GM12864 (cell line): ENCODE measurements at places on chromosomes 3 and 15.

DNA sequence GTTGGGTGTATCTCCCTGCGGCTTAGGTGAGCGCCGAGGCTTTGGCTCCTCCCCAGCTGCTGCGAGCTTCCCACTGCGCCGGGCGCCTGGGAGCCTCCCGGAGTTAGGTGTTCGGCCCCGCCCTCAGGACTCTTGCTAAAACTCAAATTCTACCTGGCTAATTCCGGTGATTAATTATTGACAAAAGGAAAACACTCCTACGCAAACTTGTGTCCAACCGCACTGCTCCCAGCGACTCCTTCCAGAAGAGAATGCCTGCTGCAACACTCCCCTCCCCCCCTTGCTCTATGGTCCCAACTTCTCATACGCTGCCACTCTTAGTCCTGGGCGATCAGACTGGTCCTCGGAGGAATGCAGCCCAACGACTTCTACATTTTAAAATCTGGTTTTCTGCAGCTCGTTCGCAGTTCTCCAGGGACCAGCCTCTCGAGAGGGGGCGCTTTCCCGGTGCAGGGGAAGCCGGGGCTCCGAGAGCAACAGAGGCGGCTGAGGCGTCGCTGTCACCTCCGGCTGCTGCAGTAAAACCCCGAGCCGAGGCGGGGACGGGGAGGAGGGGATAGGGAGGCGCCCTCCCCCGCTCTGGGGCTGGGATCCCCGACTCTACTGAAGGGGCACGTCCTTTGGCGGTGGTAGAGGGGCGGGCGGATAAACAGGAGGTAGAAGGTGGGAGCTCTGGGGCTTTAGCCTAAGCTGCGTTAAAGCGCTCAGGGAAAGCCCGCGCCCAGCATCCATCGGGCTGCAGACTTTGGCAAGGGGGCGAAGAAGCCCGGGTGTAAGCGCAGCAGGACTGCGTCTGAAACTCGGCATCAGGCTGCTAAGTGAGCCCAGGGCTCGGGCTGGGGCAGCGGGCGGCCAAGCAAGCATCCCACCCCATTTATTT lies at the start of gene SPTSSB:
SPTSSB (minus strand) TSS at position 77 of the 880 bp plus-strand sequence. CDS start 25,194 bp downstream, outside the sequence.
- DNase-seq = no peak

GRCh38 chr3:77539014-77539413 lies 499.1 kb downstream of the ROBO2 start:
- DNase-seq = no peak

DNA sequence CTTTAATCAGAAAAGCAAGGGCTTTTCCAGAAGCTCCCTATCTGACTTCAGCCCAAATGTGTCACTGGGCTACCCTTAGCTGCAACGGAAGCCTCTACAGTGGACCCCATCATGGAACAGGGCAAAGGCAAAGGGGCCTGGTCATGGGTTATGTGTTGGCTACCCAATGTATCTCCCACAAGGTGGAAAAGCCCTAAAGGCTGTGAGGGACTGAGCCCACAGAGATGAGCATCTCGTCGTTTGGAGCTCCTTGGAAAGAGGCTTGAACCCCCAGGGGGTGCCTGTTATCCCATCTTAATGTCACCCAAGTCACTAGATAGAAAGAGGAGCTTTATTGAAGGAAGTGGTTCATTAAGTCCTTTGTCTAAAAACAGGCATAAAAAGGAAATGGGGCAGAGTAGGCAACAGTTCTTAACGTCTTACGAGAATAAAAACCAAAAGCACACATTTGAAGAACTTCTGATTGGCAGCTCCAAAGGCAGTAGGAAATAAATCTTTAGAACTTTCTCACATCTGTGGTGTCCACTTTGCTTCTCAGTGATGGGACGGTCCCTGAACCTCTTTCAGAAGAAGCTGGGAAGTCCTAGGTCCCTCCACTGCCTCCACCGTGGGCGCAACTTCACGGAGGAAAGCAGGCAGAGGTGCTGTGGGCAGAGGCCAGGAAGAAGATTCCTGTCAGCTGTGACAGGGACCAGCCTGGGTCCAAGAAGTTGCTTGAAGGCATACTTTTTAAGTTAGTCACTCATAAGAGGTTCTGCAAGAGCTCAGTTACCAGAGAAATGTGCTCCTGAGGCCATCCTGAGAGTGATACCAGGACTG lies 93.7 kb downstream of the MYLK start:
- no peak for DNase-seq

DNA sequence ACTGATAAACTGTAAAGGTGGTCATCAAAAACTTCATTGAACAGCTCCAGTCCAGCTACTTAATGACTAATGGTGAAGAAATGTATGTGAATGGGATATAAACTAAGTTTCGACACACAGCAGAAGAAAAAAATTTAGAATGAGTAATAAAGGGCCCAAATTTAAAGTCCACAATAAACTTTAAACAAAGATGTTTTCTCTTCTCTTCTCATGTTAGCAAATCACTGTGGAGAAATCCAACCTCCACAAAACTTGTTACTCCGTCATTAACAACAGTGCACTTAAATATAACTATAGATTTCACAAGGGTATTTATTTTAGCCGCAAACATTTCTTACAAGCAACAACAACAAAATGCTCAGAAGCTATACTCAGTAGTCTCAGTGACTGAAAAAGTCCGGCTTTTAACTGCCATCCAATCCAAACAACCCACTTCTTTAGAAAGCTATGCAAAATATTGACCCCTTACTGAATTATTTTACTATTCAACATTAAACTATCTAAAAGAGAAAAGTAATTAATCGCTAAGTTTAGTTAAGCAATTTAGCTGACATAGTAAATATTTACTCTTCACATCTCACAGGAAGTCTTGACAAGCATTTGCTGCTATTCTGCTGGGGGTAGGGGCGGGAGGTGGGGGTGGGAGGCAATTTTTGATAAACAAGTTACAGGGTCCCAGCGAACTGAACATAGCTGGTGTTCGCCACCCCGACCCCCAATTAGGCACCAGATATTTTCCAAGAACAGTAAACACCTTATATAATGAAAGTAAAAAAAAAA lies 2.4 kb downstream of the IGF2BP2 start:
- DNase-seq = no peak

- DNase-seq = no peak
Measured at GRCh38 chr15:34850121-34850520, 54.8 kb upstream of the ACTC1 start.

GRCh38 chr3:16534640-16535262 lies 21.3 kb upstream of the RFTN1 start:
- no peak for DNase-seq

- no peak for DNase-seq
Measured at GRCh38 chr3:71062037-71062932, 521.2 kb downstream of the FOXP1 start.

GRCh38 chr3:55343486-55344357 lies 143.4 kb downstream of the WNT5A start:
- no peak for DNase-seq

- peak; percentile 21 for DNase-seq
Measured at GRCh38 chr3:157618075-157618760, 115.0 kb upstream of the VEPH1 start.
